ENCODE measurements at places on chromosomes 11 and 22.

GRCh38 chr11:124801014-124801413 is 808 bp upstream of the MSANTD2 start:
- no peak for DNase-seq

- DNase-seq, result peak; percentile 52
These were observed 26.7 kb upstream of the TOLLIP start for GRCh38 chr11:1335811-1336761.

DNA sequence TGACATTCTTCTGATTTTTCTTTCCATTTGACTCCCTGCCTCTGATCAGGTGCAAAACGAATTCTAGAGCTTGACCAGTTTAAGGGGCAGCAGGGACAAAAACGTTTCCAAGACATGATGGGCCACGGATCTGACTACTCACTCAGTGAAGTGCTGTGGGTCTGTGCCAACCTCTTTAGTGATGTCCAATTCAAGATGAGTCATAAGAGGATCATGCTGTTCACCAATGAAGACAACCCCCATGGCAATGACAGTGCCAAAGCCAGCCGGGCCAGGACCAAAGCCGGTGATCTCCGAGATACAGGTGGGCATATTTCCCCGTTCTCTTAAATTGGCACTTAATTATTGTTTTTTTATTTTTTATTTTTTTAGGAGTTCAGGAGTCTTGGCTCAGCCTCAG is 15.4 kb downstream of the XRCC6 start:
- no peak for DNase-seq

DNA sequence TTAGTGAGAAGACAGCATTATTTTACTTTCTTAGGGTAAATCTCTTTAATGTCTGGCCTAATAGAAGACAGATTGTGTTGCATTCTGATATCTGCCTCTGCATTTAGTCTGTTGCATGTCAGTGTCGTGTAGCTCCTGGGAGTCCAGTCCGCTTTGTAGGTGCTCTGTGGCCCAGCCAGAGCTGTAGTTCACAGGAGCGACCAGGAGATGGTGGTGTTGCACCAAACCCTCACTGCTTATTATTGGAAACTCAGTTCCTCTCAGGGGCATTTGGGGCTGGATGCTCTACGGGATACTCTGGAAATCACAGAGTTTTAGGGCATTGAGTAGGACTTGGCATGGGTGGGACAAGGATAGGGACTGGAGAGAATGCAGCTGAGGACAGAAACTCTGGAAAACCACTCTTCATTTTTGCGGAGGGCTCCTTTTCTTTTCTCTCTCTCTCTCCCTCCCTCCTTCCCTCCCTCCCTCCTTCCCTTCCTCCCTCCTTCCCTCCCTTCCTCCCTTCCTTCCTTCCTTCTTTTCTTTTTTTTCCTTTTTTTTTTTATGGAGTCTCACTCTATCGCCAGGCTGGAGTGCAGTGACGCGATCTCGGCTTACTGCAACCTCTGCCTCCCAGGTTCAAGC is 21.7 kb downstream of the MIAT start:
- DNase-seq, result peak; percentile 85

GRCh38 chr11:17552041-17552355 is 4.9 kb downstream of the OTOG start:
- DNase-seq, result no peak

DNA sequence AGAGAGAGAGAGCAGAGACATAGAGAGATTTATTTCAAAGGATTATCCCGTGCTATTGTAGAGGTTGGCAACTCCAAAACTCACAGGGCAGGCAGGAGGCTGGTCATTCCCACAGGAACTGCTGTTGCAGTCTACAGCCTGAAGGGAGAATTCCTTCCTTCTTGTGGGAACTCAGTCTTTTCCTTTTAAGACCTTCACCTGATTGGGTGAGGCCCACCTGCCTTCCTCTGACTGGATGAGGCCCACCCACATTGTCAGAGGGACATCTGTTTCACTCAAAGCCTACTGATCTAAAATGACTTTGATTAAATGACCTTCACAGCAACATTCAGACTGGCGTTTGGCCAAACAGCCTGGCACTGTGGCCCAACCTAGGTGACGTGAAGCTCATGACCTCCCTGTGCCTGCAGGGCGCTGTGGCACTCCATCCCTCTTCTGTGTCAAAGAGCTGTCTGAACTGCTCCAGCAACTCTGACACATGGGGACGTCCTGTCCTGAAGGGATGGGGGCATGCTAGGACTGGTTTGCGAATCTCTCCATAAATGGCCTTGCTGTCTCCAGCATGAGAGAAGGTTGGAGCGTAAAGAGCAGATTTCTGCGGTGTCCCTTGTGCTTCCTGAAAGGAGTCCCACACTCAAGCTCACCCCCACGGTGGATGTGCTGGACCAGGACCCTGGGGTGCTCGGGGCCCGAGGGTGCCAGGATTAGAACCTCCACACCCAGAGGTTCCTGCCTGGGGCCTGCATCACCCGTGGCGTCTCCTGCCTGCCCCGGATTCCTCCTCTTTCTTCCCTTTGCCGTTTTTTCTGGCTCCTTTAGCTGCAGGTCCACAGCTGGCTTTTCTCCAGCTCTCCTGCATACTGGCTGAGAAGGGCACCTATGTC is 20.7 kb downstream of the KRTAP5-5 start:
- DNase-seq, result no peak

- no peak for DNase-seq
These were observed 37.6 kb upstream of the BIRC3 start for GRCh38 chr11:102279641-102280170.

DNA sequence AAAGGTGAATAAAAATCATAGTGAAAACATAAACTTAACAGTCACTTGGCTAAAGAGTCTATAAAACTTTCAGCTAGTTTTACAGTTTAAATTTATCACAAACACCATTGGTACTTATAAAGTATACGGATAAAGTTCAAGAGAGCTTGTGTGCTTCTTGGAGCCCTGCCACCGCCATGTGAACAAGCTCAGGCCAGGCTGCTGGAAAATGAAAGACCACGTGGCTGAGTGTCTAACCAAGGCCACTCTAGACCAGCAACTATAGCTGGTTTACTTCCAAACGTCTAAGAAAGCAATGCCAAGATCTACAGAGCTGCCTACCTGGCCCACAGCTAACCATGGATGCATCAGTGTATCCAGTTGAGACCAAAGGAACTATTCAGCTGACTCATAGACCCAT is 66.3 kb upstream of the API5 start:
- DNase-seq, result peak; percentile 69

DNA sequence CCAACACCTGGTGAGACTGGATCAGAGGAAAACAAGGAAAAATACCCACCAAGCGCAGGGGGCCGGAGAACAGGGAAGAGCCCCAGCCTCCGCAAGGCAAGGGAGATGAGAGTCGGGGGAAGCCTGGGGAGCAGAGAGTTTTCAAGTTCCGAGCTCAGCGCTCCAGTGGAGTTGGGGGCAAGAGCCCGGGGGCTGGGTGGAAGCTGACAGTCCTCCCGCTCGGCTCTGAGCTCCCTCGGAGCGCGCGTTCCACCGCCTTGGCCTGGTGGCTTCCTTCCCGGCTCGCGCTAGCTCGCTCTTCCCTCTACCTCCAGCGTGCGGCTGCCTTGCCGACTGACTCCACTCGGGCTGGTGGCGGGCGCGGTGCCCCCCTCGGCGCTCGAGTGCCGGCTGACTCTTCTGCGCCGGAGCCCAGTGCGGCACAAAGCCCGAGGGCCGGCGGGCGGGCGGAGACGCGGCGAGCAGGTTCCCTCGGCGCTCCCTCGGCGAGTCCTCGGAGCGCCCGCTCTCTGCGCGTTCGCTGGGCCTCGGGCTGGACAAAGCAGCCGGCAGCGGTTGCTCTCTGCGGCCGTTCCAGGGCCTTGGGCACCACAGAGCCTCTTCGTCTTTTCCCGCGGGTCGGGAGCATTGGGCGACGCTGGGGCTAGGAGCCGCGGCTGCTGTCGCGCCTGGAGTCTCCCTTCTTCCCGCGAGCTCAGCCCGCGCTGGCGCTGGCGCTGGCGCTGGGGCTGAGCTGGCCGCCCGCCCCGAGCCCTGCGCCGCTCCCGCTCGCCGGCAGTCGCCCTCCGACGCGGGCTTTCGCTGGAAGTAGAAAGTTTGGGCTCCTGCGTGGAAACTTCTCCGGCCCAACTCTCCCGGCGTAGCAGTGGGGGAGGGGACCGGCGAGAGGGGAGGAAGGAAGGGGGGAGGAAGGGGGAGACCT is 1.0 kb downstream of the PAX6 start:
- peak; percentile 75 for DNase-seq

GRCh38 chr11:126598344-126599216 is 243.1 kb downstream of the ST3GAL4 start:
- no peak for DNase-seq

GRCh38 chr11:57354699-57355098 is 16.5 kb downstream of the P2RX3 start:
- no peak for DNase-seq

DNA sequence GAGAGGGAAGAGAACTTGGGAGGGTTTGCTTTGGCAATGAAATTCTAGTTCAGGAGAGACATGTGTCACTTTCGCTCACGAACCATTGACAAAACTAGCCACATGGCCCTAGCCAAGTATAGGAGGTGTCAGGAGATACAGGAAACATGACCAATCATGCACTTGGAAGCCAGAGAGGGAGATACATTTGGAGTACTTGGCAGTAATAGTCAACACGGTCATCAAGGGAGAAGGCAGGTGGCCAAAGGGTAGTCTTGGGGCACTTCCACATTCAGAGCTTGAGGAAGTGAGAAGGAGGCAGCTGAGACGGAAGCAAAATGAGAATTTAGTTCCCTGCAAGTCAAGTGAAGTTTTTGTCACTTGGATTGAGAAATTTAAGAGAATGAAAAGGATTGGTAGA is 26.4 kb upstream of the KIRREL3 start:
- DNase-seq, result no peak

DNA sequence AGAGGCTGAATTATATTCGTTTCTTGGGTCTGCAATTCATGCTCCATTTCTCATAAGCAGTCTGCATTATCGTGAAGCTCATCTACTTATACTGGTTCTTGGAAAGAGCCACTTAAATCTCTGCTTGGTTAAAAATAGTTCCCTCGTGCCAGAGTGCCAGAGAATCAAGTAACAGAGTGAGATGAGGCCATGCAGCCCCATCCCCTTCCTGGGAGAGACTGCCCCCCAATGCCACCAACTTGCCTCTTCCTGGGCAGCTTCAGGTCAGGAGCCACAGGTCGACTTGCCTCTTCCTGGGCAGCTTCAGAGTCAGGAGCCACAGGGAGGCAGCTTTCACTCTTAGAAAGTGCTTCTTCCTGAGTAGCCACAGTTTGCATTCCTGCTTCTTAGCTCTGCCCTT is 223.9 kb upstream of the ZBED5 start:
- DNase-seq, result no peak

DNA sequence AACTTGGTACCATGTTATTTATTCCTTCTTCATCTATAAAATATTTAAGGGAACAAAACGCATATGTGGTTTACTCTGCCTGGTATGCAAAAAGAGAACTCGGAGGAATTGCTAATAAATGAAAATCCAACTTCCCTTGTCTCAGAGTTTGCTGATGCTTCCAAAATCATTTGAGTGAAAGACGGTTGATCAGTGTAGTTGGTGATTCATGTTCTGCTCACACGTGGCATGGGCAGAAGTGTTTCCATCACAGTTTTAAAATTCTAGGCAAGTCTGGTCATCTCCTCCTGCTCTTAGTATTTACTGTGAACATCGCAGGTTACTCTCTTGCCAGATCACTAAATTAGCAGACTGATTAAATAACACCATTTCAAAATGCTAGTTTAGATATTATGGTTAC is 11.9 kb upstream of the PARVB start:
- no peak for DNase-seq

GRCh38 chr22:33766091-33766490 is 154.2 kb downstream of the LARGE1 start:
- DNase-seq, result no peak

DNA sequence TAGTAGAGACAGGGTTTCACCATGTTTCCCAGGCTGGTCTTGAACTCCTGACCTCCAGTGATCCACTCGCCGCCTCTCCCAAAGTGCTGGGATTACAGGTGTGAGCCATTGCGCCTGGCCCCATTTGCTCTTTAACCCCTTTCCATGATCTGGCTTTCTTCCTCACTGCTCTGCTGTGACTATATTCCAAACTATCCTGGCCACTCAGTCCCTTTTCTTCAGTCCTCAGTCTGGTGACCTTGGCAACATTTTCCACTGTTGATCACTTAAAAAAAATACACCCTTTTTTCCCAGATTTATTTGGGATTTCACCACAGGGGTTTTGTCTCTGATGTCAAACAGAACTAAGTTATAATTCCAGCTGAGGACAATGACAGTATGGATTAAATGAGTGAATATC is 24.5 kb downstream of the MMP20 start:
- no peak for DNase-seq

DNA sequence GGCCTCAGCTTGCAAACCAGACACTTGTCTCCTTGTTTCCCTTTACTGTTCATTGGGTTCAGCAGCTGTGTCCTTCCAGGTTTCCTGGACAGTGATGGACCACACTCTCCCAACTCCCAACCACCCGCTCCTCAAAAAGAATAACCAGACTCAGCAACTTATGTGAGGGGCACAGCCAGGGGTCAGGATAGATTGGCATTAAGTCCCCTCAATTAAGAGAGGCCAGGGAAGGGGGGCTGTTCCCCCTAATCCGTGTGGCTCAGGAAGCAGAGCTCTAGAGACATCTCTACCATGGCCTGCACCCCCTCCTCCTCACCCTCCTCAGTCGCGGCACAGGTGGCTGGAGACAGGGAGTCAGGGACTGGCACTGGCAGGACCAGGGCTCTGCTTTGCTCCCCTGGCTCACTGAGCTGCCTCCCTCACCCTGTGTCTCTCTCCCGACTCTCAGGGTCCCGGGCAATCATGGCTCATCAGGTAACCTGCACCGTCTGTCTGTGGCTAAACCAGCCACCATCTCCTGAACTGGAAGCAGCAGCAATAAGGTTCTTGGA is 111.7 kb downstream of the ZNF280B start:
- DNase-seq, result no peak

- peak; percentile 94 for DNase-seq
These were observed 43.8 kb downstream of the NECTIN1 start for GRCh38 chr11:119685111-119685746.

DNA sequence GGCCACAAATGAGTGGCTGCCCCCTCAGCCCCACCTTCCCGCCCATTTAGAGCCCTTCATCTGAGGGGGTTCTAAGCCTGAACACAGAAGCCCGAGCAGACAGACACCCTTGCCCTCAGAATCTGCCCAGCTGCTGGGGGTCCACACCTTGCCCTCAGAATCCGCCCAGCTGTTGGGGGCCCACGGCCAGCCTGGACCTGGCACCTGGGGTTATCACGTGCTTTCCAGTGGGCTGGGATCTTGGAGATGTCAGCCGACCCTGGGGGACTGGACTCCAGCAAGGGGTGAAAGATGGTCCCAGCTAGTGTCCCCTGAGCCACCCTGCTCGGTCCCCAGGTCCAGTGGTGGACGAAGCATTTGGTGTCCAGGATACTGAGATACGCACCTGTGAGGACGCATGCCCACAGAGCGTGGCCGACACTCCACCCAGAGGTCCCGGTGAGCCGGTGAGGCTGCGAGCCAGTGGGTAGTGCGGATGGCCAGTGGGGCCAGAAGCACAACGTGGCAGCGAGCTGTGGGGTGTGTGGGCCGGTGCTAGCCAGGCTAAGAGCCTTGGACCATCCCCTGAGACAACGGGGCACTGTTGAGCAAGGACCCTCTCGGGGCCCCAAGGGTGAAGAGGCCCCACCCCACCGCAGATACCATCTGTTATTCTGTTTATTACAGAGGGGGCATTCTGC is 3.1 kb upstream of the CTSD start:
- peak; percentile 28 for DNase-seq

- no peak for DNase-seq
These were observed 1.2 kb upstream of the PLA2G3 start for GRCh38 chr22:31141551-31141950.

All from kidney (tissue), 22 donors.